H1 (cell line): ENCODE measurements at places on chromosomes 3 and 15.

- DNase-seq: no peak
Measured at GRCh38 chr3:175258763-175259162, 399.6 kb downstream of the NAALADL2 start.

- DNase-seq: no peak
Measured at GRCh38 chr3:194637066-194637465, 3.8 kb upstream of the TMEM44 start.

DNA sequence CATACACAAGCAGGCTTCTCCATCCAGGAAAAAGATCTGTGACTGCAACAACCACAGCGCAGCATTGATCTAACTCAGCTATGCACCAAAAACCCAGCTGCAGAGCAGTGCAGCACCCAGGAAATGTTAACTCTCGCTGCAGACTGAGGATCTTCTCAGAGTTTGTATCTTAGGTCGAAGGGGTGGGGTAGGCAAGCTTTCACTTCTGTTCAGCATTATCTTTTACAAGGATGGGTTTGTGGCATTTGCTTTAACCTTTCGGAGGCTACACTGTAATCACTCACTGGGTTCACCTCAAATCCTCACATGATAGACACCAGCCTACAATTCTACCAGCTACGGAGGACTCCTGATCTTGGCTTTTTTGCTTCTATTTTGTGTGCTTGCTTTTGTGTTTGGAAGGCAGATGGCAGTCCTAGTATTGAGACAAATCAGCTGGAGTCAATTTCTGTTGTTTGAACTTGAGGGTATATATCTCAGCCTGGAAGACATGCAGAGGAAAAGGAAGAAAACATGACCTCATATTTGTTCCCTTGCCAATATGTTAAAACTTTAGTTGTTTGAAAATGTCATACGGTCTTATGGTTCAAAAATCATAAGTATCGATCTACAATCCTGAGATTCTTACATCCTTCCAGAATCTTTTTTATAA is 25.2 kb downstream of the LRRK1 start:
- no peak for DNase-seq

DNA sequence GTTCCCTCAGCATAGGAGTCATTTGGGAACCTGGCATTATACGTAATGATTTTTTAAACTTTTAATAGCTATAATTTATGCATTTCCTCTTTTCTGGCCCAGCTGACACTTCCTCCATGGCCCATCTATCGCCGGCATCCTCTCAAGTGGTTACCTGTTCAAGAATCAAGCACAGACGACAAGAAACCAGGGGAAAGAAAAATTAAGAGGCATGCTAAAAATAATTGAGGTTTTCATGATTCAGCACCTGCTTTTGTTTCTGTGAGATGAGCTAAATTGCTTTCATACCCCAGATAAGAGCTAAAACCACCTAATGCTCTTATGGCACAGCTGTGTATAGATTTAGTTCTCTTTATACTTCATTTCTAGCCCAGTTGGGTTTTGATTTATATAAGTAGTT is 1.7 kb downstream of the SPCS1 start:
- DNase-seq: no peak

DNA sequence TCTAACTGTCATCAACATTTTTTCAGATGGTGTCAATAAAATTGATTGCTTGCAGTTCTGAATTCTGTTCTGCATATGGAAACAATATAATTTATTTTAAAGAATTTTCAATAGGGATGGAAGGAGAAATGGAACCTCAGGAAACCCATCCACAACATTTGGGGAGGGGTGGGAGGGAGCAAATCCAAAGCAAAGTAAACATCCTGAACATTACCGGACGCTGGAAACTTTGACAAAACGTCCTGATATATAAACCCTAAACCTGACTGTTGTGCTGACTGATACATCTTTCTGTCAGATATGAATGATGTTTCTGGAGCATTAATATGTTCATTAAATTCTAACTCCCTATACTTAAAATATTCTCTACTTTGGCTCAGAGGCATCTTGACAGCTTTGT is 479.0 kb downstream of the FOXP1 start:
- no peak for DNase-seq

DNA sequence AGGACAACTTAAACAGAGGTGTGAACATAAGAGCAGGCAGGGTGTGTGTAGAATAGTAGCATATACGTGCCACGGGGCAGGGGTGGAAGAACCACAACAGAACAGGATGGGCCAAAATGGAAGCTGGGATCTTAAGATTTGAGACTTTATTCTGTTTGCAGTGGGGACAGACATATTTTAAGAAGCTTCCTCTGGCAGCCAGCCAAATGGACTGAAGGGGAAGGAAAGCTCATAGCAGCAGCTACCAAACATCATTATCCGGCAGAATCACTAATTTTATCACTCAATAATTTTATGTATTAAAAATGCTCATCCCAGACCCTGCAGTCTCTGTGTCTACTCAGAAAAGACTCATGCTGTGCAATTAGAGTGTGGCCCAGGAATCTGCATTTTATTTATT is 130.9 kb upstream of the CTDSPL start:
- no peak for DNase-seq

DNA sequence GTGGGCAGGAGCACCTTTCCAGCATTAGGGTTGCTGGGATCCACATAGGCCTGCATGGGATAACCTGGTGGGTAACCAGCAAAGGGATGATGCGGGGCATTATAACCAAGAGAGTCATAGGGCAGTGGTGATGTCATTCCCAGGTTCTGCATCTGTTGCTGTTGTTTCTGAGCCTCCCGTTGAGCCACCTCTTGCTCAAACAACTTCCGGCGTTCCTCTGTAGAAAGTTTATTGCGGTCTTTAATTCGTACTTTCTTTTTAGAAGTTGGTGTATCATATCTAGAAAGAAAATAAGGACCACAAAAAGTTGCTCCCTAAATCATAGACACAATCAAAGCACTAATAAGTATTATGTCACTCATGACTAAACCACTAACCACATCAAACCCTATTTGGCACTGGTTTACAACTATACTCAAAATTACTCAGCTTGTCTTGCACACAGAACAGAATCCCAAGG is 77.8 kb downstream of the NBEAL2 start:
- DNase-seq: no peak

GRCh38 chr3:195226900-195227447 is 44.0 kb downstream of the XXYLT1 start:
- no peak for DNase-seq
